ENCODE measurements at places on chromosomes 7 and 10.
A peak's percentile ranks its signal among the peaks of the same experiment; 100 is the strongest.

DNA sequence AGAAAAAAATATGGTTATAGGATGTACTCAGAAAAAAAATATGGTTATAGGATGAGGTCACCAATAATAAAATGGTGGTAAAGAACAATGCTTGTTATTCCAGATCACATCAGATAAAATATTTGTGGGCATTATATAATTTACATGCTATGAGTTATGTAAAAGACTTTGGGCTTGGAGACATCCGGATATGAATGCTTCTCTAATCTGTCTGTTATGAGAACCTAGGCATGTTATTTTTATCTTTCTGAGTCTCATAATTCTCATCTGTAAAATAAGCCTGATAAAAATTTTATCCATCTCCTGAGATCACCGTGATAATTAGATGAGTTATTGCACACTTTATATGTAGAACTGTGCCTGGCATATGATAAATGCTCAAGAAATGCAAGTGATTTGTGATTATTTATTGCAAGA is 37.8 kb downstream of the DKK1 start:
- peak; percentile 11 for DNase-seq

DNA sequence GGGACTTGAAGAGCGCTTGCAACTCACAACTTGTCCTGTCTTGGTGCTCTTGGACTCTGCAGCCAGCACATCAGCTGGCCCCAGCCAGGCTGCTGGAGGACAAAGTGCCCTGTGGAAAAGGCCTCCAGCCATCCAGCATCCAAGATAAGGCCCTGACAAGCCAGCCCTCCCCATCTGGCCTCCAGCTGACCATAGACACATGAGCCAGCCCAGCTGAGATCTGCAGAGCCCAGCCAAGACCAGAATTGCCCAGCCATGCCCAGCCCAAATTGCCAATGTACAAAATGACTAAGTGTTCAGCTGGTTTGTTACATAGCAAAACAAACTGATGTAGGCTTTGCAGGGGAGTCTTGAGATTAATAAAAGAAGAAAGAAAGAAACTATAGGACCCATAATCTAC is 36.0 kb upstream of the FRMD4A start:
- peak; percentile 26 for DNase-seq

DNA sequence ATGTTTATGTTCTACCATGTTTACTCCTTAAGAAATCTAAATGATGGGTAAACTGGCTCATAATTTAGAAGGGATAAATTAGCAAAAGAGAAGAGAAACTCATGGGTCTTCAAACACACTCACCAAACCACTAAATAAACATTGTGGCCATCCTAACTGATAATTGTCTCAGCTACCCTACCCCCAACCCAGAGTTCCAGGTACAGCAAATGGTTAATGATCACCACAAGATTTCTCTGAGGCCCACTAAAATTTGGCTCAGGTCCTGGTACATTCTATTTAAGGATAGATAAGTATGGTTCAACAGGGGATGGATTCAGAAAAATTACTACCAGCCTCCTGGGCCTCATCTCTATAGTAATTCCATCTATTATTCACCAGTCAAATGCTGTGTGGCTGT is 21.4 kb downstream of the SLC25A13 start:
- DNase-seq = no peak

DNA sequence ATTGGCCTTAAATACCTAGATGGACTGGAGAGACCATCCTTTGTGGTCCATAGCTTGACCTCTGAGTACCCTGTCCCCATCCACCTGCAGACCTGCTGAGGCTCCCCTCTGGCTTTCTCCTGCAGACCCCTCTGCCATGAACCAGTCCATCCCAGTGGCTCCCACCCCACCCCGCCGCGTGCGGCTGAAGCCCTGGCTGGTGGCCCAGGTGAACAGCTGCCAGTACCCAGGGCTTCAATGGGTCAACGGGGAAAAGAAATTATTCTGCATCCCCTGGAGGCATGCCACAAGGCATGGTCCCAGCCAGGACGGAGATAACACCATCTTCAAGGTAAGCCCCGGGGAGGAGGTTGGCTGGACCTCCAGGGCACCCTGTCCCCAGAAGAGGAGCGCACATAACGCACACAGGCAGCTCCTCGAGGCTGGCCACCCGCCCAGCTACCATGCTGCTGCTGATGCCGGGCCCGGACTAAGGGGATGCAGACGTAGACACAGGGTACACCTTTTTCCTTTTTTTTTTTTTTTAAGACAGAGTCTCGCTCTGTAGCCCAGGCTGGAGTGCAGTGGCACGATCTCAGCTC is 4.3 kb downstream of the IRF5 start:
- no peak for DNase-seq

DNA sequence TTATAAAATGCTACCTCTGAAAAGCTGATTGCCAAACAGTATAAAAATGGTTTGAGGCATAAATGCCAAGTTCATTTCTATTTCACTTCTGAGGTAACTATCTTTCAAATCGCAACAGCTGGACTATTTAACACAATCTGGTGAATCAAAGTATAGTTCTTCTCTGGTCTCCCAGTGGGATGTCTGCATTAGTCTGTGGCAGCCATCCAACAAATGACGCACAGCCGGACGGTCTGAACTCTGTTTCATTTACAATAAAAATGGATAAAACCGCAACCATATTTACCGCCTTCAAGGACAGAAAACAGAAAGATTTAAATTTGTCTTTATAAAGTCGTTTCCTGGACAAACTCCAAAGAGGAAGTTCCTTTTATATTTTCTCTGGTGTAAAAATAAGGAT is 41.9 kb downstream of the ENO4 start:
- peak; percentile 35 for DNase-seq

- peak; percentile 41 for DNase-seq
Observed at GRCh38 chr10:117363028-117363427, 12.2 kb downstream of the PDZD8 start.

- DNase-seq = no peak
Observed at GRCh38 chr10:36606234-36606839, 519.1 kb upstream of the ANKRD30A start.

DNA sequence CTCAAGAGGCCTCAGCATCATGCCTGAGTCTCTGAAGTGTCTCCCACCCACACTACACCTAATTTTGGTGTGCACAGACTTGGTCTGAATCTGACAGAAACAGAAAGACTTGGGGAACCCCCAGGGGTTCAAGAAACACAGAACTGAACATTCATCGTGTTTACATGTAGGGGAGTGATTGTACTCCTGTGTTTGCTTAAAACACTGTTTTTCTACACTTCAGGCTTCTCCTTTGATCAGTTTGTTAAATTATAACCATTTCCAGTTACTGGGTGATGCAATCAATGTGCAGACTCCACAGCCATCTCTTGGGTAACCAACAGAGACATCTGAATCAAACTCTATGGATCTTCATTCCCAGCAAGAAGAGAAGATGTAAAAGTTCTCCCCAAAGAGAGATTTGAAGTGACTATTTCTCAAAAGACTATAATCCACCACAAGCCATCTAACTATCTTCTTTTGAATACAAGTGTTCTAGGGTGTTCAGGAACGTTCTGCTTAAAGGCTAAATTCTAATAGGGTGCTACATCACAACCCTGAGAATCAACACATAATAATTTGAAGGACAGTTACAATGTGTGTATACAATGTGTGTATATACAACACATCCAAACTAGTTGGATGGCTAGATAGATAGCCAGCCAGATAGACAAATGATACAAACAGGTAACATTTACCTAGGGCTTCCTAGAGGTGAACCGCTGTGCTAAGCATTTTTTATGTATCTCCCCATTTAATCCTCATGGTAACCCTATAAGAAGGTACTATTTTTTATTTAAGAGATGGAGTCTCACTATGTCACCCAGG is 34.2 kb downstream of the DNAJC12 start:
- DNase-seq = no peak

DNA sequence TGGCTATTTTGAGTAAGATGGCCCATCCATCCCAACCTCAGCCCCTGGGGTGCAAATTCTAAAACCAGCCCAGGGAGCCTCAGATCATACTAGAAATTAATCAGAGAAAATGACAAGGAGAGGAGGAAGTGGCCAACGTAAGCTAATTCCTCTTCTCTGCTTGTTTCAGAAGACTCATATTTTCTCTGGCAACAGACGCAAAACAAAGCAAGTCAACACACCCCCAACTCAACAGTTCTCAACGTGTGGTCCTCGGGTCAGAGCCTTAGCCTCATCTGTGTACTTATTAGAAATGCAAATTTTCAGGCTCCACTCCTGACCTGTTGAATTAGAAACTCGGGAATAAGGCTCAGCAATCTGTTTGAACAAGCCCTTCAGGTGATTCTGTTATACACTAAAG is 413.9 kb upstream of the AUTS2 start:
- no peak for DNase-seq

DNA sequence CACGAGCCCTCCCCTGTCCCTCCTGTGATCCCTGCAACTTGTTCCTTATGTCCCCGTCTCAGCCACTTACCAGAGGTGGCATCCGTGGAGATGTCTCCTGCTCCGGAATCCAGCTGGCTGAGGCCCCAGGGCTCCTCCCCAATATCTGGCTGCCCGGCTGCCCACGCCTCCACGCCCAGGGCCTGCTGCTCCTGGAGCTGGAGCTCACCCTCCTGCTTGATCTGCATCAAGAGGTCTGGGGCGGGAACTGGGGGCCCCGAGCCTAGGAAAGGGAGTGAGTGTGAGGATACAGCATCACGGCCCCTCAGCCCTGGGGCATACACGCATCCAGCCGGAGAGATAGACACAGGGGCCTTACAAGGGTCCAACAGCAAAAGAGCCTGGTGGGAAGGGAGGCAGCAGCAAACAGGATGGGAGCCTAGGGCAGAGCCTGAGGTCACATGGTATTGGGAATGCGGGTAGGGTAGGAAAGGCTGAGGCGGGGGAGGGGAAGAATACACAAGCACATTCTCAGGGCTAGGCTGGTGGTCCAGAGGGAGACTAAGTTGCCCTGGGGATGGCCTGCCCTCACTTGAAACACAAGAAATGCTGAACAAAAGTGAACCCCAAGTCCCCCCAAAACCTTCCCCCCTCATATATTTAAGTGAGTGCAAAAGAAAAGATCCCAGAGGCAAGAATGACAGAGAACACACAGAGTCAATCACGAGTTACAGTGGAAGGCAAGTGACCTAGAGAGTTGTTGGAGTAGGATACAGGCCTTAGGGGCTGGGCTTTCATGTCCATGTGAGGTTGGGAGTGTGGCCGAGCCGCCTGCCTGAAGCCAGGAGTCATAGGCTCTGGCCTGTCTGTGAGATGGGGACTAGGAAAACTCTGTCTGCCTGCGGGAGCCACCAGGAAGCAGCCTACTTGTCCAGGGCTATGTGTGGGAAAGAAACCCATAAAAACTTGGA is 16.9 kb upstream of the ZNF777 start:
- no peak for DNase-seq

DNA sequence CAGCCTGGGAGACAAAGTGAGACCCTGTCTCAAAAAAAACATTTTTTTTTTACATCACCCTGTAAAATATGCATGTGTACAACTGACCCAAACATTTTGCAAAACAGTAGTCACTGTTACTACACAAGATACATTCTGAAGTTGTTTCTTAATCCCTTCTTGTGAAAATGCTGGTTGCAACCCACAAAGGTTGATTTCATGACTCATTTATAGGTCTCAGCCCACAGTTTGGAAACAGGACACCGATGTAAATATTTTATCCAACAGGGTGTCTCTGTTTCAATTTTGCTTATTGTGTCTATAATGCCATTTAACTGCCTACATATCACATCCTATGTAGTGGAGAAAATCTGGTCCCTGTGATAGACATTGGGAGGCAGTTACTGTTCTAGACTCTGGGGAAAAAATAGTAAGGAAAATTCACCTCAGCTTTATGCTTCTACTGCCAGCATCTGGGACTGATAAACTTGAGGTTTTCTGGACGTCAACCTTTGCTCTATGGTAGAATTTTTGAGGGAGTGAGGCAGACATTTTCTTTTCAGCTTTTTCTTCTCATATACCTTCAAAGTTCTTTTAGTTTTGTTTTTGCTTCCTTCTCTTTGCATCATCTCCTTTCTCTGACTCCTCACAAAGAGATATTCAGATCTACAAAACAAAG is 1.6 kb upstream of the RAB19 start:
- DNase-seq = no peak

DNA sequence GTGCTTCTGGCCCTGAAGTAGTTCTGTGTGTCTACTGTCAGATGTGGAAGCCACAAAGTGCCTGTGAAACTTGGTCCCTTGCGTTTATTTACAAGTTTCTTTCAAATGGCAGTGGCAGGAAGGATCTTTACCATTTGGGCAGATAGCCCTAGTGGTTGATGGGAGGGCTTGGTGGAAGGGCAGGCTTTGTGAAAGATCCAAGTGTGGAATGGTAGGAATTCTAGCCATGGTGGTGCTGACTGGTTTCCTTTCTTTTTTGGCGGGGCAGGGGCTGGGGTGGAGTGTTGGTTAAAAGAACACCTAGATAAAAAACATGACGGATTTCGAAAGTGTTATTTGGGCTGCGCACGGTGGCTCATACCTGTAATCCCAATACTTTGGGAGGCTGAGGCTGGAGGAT is 27.0 kb downstream of the AUTS2 start:
- no peak for DNase-seq

GRCh38 chr10:47237316-47238260 is 62.4 kb upstream of the GDF10 start:
- no peak for DNase-seq

- DNase-seq = peak; percentile 16
Observed at GRCh38 chr7:115561335-115562110, 469.0 kb downstream of the TFEC start.

DNA sequence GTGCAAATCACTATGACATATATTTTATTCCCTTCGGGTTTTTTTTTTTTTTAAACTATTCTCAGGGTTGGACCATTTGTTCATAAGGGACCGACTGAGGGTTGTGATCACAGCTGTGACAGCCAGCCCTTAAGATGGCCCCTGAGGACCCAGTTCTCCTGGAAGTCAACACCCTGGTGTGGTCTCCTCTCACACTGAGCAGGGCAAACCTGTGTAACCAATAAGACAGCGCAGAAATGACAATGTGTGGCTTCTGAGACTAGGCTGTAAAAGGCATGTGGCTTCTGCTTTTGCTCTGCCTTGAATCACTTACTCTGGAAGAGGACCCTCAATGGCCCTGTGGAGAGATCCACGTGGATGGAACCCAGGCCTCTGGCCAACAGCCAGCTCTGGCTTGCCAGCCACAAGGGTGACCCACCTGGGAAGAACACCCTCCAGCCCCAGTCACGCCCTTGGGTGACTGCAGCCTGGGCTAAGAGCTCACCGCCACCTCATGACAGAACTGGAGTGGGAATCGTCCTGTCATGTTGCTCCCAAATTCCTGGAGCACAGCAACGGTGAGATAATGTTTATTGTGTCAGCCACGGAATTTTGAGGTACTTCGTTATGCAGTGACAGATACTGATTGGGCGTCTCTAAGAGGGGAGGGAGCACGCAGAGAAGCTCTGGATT is 127.1 kb downstream of the CLEC2L start:
- DNase-seq = no peak

All from AG08395 (cell line).